ENCODE measurements at places on chromosomes 5 and 9.

DNA sequence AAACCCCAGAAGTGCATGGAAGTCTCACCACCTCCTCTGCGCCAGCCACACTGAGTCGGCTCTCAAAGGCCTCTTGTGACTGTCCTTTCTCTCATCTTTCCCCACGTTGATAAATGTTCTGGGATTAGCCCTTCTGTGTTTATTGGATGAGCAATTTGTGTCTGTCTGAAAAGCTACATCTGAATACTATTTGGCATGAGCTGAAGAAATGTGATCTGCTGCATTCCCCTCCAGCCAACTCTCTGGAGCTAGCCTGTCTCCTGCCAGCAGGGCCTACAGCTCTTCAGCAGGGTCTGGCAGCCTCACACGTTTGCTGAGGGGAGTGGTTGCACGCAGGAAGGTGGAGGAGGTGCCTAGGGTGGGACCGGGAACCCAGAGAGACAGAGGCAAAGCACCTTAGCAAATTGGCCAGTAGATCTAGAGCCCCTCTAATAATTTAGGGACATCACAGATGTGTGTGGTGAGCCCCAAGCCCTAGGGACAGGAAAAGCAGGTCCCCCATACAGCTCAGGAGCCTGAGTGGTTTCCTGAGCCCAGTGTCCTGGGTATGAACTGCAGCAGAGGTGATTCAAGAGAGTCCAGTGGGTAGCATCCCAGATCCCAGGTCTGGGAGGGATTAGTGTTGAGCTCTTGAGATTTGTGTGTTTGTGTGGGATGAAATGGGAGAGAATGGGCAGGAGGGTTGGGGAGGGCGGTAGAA lies 20.5 kb upstream of the B4GALT1 start:
- peak; percentile 75 for DNase-seq

- DNase-seq: no peak
Observed at GRCh38 chr9:137619240-137620047, 639 bp downstream of the EHMT1 start.

DNA sequence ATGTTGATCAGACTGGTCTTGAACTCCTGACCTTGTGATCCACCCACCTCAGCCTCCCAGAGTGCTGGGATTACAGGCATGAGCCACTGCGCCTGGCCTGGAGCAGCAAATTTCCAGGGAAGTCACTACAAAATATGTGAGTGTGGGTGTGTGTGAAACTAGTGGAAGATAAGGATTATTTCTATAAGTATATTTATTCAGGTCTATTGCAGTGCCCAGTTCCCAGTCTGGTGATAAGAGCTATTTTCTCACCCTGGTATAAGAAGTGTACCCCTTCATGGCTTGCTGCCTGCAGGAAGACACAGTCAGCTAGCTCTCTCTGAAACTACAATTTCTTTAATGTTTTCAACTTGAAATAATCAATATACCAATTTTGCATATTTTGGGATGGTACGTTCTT lies 37.1 kb downstream of the TARS1 start:
- DNase-seq: no peak

DNA sequence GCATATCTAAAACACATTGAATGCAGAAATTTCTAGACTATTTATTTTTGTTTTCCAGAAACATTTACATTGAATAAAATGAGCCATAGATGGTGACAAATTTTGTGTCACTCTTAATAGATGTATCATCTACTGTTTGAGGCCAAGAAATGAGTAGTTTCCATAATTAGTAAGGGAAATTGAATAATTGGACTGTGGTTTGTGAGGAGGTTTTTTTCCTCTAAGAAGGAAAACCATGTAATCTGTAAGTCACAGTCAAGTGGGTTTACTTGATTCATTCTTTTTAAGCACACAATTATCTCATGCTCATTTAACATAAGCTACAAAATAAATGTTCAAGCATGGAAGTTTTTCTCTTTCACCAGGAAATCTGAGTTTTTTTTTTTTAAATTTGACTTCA lies 876.4 kb downstream of the NR2F1-AS1 start:
- DNase-seq: no peak

DNA sequence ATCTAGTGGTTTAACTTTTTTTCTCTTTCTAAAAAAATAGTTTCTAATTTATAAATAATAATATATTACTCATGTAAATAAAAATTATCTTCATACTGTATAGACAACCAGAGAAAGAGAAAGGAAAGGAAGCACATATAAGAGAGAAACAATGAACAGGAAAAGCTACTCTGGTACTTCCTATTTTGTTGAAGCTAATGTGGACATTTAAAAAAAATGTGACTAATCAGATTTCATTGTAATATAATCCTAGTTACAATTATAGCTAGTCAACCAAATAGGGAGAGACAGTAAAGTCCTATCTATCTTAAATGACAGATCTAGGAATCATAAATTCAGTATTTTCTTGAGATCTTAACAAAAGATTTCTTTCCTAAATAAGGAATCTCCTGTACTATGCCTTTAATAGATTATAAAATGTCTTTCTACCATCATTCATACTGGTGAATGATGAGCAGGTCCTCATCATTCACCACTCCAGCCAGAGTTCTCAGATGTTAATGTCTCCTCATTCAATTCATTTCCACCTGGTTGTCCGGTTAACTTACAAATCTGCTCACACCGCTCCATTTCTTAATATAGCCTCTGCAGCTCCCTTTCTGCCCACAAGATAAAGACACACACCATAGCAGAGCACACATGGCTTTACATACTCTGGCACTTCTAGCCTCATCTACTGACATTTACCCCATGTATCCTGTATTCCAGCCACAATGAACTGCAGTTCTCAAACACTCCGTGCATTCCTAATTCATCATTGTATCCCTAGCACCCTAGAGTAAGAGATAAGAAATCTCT lies 30.9 kb downstream of the ZFR start:
- DNase-seq: no peak

GRCh38 chr9:130934702-130935647 lies 4.1 kb downstream of the FIBCD1 start:
- DNase-seq: no peak

DNA sequence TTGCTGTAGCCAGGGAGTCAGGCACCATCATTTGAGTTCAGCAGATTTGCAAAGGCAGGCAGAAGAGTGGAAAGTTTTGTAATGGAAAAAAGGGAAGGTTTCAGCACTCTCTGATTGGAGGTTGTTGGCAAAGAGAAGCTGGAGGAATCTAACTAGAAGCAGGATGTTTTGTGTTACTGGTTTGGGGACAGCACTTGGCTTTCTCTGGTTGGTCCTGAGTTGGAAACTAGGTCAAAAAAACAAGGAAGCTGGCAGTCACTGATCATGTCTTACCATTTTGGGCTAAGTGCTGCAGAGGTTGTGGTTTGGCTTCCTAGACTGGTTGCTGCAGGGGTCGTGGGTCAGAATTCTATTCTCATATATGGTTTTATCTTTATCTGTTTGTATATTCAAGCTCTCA lies 189.8 kb downstream of the DRD1 start:
- DNase-seq: no peak

DNA sequence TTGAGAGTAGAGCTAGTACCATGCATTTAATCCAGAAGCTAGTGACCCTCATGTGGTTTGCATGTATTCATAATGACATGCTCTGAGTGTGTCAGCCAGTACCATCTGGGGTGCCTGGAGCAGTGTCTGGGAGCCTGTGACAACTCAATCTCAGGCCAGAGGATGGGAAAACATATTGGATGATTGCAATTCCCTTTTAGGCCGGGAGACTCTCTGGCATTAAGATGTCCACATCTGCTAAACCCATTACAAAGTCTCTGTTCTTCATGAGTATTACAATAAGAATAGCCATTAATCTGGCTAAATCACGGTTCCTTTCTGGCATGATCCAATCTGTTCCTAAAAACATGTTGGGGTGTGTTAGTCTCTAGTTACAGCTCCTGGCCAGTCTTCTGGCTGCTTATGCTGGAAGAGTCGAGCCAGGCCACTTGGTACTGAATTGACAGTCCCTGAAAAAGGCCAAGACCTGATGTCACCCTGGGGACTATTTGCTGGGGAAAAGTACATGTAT lies 475.7 kb downstream of the ENC1 start:
- no peak for DNase-seq

DNA sequence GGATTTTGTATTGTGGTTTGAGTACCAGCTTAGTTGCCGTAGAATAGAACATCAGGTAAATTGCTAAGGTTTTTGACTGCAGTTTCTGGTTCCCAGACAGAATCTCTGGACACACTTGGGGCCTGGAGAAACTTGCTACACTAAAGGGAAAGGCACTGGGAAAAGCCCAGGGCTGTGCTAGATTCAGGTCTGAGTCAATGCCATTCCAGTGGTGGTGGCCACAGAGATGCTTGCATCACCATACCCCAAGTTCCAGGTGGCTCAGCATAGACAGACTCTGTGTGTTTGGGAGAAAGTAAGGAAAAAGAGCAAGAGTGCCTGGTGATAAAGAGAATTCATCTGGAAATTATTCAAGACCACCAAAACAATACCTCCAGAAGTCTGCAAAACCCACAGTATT lies 120.6 kb downstream of the HMHB1 start:
- no peak for DNase-seq

- DNase-seq: no peak
Observed at GRCh38 chr9:90547896-90548295, 94.7 kb downstream of the DIRAS2 start.

GRCh38 chr5:111158105-111158744 lies 66.0 kb upstream of the CAMK4 start:
- peak; percentile 20 for DNase-seq

DNA sequence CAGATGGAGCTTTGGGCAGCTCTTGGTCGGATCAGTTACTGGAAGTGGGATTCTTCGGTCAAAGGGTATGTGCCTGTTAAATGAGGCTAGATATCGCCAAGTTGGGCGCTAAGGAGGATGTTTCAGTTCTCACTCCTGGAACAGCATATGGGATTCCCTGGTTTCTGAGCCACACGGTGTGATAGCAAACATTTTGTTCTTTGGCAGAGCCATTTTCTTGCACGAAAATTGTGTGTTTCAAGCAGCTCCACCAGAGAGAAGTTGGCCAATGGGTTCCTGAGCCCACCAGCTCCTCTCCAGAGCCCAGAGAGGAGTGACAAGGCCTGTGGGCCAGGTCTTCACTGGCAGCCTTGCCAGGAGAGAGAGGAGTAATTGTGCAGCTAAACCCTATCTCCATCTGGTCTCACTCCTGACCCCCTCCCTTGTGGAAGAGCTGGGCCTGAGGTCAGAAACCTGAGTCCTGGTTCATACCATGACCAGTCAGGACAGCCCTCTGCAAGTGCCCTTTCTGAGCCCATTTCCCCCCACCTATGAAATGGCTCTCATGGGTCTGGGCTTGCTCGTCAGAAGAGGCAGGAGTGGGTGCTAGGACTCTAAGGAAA lies 10.7 kb upstream of the SLC6A7 start:
- no peak for DNase-seq

DNA sequence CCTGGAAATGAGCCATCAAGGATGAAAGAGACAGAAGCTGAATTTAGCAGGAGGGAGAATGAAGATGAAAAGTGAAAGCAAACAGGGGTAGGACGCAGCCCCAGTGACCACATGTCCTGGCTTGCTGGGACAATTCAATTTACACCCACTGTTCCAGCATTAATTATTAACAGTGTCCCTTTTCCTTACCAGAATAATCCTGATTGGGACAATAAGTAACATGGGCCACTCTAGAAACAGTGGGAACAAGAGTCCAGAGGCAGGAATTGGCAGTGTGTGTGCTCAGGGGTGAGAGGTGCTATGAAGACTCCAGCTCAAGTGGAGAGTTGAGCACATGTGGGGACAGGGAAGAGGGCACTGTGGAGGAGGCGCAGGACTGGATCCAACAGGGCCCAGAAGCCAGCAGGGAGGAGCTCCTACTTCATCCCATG lies 147.1 kb downstream of the C5orf15 start:
- no peak for DNase-seq

DNA sequence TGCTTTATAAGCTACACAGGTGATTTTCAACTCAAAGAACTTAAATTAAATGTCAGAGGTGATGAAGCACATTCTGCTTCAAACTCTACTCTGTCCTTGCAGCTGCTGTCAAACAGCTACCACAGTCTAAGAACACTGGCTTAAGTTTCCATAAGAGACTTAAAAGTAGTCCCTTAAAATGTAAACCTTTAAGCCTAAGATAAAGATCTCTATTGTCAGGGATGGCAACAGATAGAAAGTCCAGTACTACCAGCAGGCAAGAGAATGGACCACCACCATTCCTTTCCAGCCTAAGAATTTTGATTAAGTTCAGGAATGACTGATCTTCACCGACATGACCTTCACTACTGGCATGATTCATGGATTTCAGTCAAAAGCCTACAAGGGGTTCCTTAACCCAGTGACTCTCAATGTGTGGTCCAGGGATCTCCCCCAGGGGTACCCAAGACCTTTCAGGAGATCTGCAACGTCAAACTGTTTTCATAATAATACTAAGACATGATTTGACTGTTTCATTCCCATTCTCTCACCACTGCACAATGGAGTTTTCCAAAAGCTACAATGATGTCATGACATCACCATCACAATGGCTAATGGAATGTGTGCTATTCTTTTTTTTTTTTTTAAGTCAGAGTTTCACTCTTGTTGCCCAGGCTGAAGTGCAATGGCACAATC lies 41.1 kb upstream of the PLPP6 start:
- DNase-seq: no peak

DNA sequence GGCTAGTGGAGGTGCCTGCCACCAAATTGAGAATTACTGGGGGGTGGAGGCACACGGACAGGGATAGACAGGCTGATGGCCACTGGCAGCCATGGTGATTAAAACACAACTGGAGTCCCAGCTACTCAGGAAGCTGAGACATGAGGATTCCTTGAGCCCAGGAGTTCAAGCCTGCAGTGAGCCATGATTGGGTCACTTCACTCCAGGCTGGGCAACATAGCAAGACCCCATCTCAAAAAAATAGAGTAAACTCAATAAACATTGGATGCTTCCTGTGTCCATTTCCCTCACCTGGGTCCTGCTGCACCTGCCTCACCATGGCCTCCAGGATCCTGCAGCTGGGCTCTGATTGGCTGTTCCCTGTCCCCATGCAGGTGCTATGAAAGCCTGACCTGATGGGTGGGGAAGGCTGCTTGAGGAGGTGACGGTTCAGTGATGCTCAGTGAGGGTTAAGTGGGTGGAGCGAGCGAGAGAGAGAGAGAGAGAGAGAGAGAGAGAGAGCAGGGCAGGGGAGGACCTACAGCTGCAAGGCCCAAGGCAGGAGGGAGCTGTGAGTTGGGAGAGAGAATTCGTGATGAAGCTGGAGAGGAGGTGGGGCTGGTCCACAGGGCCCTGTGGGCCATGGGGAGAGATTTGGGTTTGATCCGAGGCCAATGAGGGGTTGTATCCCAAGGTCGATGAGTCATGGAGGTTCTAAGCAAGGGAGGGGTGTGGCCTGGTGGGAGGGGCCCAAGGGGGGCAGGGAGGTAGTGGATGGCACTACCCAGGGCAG lies 36.7 kb upstream of the FUBP3 start:
- DNase-seq: no peak
